ENCODE measurements at places on chromosomes 12 and 14.

- no peak for DNase-seq
These were observed 170.6 kb downstream of the BMP4 start for GRCh38 chr14:53786045-53786444.

- DNase-seq = no peak
These were observed 7.9 kb upstream of the NYNRIN start for GRCh38 chr14:24390701-24391468.

DNA sequence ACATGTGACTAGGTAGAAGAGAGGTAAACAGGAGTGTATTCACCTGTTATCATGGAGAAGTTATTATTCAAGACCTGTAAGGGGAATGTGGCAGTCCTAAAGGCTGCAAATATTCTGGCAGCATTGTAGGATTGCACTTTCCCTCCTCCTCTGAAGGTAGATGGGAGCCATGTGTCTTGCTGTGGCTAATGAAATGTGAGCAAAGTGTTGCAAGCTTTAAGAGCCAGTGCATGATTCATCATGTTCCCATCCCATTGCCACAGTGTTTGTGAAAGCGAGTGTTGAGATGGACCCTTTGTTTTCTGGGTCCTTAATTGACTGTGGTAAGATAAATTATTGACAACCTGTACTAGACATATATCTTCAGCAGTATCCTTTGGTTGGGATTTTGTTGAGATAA is 128.7 kb downstream of the RGS6 start:
- DNase-seq = no peak

DNA sequence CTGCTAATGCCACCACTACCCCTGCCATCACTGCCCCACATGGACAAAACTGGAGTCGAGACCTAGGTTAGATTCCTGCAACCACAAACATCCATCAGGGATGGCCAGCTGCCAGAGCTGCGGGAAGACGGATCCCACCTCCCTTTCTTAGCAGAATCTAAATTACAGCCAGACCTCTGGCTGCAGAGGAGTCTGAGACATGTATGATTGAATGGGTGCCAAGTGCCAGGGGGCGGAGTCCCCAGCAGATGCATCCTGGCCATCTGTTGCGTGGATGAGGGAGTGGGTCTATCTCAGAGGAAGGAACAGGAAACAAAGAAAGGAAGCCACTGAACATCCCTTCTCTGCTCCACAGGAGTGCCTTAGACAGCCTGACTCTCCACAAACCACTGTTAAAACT is 7.1 kb upstream of the OAS2 start:
- DNase-seq = no peak

- no peak for DNase-seq
These were observed 42.9 kb upstream of the CSRNP2 start for GRCh38 chr12:51126297-51126696.

DNA sequence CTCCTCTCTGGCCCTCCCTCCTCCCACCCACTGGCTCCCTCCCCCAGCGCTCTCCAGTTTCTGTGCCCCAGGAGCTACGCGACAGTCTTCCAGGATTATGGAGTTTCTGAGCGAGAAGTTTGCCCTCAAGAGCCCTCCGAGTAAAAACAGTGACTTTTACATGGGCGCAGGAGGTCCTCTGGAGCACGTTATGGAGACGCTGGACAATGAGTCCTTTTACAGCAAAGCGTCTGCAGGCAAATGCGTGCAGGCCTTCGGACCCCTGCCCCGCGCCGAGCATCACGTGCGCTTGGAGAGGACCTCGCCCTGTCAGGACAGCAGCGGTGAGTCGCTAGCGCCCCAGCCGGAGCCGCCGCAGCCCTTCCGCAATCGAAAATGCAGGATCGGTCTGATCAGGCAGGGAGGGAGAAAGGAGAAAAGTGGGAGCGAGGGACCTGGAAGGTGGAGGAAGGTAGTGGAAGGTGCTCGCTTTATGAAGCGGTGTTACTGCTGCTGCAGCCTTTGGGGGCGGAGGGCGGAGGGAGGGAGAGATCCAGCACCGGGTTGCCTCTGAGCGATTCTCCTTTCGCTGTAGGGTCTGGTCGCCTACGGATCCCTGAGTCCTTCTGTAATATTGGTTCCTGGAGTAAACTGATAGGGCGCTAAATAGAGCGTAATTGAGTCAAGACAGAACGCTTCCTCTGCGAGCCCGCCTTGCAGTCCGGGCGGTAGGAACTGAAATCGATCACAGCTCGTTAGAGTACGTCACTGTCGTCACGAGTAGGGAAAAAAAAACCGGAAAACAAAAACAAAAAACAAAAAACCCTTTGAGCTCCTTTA is at the start of gene ALX1:
Gene ALX1 (plus strand): TSS at position 56 of the 819 bp plus-strand sequence. CDS start 42 bp downstream, at position 98.
- no peak for DNase-seq

DNA sequence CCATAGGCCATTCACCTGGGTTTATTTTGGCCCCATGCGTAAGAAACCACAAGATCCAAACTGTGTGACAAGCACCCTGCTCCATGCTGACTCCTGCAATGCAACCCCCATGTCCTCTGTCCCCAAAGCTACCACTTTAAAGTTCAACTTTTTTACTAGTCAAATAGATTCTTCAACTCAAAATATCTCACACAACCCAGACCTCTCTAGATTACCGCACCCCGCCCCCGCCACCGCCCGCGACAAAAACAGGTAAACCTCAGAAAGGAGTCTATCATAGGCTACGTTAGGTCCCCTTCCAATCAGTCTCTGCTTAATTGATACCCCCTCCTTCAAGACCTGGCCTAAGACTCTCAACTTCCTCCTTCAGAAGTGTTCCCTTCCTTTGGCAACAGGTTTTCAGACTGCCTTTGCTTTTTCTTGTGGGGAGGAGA is 2.2 kb downstream of the ZFP36L1 start:
- DNase-seq = peak; percentile 69

- peak; percentile 2 for DNase-seq
These were observed 407 bp downstream of the HEATR5A start for GRCh38 chr14:31419967-31420318.

GRCh38 chr14:94356379-94357056 is 31.9 kb downstream of the SERPINA1 start:
- no peak for DNase-seq

DNA sequence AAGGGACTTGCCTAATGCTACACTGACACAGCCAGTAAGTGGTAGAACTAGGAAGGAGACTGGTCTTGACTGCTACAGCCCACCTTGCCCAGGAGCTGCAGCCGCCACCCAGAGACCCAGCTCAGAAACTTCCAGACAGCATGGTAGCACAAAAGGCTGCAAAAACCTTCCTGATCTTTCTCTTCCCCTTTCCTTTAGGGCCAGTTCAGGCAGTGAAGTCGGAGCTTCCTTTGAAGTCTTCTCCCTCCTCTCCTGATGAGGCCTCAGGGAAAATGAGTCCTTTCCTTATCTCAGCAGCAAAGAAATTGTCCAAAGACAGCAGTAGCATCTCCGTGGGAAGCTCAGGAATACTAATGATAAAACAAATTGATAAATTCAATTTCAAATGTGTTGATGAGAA is 21.0 kb upstream of the CHST11 start:
- no peak for DNase-seq

GRCh38 chr12:65339161-65339560 is 60.7 kb downstream of the MSRB3 start:
- no peak for DNase-seq

GRCh38 chr12:13627536-13627935 is 353.9 kb downstream of the GRIN2B start:
- no peak for DNase-seq

GRCh38 chr12:123011701-123012100 is 31.2 kb downstream of the ARL6IP4 start:
- DNase-seq = no peak

GRCh38 chr14:47366006-47366405 is 309.4 kb downstream of the MDGA2 start:
- no peak for DNase-seq

GRCh38 chr12:74906224-74906623 is 303.4 kb downstream of the KCNC2 start:
- no peak for DNase-seq

GRCh38 chr12:89733579-89734201 is 25.1 kb upstream of the ATP2B1 start:
- no peak for DNase-seq

DNA sequence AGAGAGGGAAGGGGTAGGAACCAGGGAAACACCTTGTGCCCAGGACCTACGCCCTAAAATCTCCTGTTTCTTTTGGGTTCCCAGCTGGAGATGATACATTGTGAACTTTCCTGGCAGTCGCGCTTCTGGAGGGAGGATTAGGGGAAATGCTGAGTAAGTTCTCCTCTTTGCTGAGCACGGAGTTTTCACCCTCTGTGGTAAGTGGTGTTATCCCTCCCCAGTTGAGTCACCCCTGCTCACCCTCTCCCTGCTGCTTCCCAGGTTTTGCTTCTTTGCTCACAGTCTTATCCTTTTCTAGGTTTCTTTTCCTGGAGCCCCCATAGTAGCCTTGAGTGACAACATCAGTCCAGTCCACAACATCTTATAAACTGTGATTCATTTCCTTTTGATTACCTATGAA is 789.1 kb downstream of the TMEM121 start:
- no peak for DNase-seq

GRCh38 chr12:76216585-76217472 is 131.4 kb downstream of the BBS10 start:
- no peak for DNase-seq

- no peak for DNase-seq
These were observed 114.2 kb upstream of the EEA1 start for GRCh38 chr12:93043192-93043876.

- DNase-seq = peak; percentile 86
These were observed at the start of gene TMEM120B for GRCh38 chr12:121712461-121713256. TSS of gene TMEM120B (plus strand) at chr12:121712752. CDS start at chr12:121712896, 144 bp downstream.

- DNase-seq = no peak
These were observed 35.6 kb downstream of the SH2B3 start for GRCh38 chr12:111441107-111441928.

DNA sequence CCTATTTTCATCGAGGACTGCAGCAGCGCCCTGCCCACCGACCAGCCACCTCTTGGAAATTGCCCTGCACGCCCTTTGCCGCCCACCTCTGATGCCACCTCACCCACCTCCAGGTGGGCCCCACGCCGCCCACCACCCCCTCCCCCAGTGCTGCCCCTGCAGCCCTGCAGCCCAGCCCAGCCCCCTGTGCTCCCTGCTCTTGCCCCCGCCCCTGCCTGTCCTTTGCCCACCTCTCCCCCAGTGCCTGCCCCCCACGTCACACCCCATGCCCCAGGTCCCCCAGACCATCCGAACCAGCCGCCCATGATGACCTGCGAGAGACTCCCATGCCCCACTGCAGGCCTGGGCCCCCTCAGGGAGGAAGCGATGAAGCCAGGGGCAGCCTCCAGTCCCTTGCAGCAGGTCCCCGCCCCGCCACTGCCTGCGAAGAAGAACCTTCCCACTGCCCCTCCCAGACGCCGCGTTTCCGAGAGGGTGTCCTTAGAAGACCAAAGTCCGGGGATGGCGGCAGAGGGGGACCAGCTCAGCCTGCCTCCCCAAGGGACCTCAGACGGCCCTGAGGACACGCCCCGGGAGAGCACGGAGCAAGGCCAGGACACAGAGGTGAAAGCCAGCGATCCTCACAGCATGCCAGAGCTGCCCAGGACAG is 96.5 kb downstream of the LGMN start:
- no peak for DNase-seq

DNA sequence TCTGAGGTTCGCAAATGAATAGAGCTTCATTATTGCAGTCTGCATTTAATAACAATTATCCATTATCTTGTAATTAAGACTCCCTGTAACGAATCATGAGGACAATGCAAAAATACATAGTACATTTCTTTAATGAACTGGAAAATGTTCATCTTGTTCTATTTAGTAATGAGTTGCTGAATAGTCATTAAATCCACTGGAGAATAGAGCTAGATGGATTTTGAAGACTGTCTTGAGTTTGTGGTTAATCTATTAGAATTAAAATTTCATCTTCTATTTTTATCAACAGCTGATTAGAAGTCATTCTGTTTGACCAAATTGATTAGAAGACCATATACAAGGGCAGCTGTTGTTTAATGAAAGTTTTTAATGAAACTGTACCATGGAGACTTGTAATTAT is 107.2 kb downstream of the DERA start:
- no peak for DNase-seq

- DNase-seq = no peak
These were observed 25.2 kb downstream of the HAL start for GRCh38 chr12:95970905-95971304.

GRCh38 chr14:34040766-34041165 is 89.9 kb upstream of the EGLN3 start:
- no peak for DNase-seq

GRCh38 chr12:120870415-120870814 is 33.7 kb downstream of the SPPL3 start:
- no peak for DNase-seq

DNA sequence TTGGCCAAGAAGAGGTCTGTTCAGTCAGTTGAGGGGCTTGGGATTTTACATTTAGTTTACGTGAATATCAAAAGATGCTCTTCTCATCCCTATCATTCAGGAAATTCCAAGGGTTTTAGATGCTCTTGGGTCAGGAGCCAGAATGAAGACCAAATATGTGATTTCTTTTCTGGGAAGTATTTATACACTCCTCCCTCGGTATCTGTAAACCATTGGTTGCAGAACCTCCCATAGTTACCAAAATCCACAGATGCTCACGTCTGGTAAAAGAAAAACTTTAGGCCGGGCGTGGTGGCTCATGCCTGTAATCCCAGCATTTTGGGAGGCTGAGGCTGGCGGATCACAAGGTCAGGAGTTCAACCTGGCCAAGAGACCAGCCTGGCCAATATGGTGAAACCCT is 75.9 kb downstream of the TNFAIP2 start:
- no peak for DNase-seq

DNA sequence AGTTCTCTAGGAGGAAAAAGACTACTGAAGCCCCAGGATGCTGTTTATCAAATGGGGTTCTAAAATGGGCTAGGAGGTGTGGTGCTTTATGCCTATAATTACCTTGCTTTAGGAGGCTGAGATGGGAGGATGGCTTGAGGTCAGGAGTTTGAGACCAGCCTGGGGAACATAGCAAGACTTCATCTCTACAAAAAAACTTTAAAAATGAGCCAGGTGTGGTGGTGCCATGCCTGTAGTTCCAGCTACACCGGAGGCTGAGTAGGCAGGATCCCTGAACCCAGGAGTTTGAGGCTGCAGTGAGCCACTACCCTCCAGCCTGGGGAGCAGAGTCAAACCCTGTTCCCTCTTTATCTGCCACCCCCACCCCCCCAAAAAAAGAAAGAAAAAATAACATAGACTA is 23.3 kb upstream of the SLC2A3 start:
- no peak for DNase-seq

- DNase-seq = no peak
These were observed 123.2 kb downstream of the CHST11 start for GRCh38 chr12:104579718-104580495.

- DNase-seq = peak; percentile 30
These were observed 34.3 kb upstream of the TEX22 start for GRCh38 chr14:105363847-105364708.

GRCh38 chr14:76742966-76743365 is 18.3 kb upstream of the VASH1 start:
- no peak for DNase-seq

All from stimulated activated CD4-positive, alpha-beta T cell treated with anti-CD3 and anti-CD28 coated beads, Interleukin-4, amount 100 ng/mL, for 4 hours (primary cell).